ENCODE measurements at places on chromosomes 16 and 17. TPM values are rescaled to one million over a fixed set of nuclear protein-coding genes. Genes with fewer than 3 reads are reported as not detected.

GRCh38 chr17:64992325-64992802, 64.2 kb downstream of the GNA13 start:
- no peak for DNase-seq

DNA sequence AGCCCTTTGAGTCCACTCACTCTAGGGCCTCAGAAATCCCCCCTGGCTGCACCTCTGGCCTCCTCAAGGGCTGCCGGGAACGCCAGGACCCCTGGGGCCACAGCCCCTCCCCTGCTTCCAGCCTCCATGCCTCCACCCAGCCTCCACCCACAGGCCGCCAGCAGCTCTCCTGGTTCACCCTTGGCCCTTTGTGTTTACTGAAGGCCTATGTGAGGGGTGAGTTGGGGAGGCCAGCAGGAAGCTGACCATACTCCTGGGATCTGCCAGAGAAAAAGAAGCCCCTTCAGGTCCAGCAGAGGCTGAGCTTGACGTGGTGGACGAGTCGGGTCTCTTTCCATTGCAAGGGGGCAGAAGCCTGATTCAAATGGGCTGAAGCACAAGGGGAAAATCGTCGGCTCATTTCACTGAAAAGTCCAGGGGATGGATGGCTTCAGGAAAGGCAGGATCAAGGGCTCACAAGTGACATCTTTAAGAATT, 18.3 kb upstream of the ATP2A3 start:
- DNase-seq, result no peak

PDK2 gene
- 14.1 TPM for total RNA-seq

TMEM235 gene
- total RNA-seq, result not detected

- DNase-seq, result no peak
Measured at GRCh38 chr17:83196973-83197880, 117.8 kb downstream of the METRNL start.

GRCh38 chr17:4987767-4988567, 492 bp upstream of the CAMTA2 start:
- DNase-seq, result peak; percentile 40

TBC1D3C gene
- total RNA-seq, result not detected

DNA sequence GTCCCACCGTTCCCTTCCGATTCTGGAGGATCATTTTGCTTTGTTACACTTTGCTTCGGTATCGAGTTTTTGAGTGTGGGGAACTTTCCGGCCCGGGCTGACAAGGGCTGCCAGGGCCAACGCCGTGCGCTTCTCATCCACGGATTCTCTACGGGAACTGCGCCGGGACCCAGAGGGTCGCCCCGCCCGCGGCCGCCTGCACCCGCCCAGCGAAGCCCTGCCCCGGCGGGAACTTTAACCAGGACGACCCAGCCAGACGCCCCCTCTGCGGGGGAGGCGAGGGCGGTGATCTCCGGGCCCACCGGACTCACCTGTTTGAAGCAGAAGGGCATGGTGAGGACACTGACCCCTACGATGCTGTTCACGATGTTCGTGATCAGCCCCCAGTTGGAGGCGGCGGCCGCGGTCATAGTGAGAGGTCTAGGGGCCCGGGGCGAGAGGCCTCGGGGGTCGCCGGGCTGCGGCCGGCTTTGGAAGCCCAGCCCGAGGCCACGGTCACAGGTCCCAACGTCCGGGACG, 536 bp downstream of the SLC38A10 start:
- DNase-seq, result peak; percentile 46

GRCh38 chr17:74432766-74433391, 991 bp downstream of the GPRC5C start:
- DNase-seq, result no peak

DNA sequence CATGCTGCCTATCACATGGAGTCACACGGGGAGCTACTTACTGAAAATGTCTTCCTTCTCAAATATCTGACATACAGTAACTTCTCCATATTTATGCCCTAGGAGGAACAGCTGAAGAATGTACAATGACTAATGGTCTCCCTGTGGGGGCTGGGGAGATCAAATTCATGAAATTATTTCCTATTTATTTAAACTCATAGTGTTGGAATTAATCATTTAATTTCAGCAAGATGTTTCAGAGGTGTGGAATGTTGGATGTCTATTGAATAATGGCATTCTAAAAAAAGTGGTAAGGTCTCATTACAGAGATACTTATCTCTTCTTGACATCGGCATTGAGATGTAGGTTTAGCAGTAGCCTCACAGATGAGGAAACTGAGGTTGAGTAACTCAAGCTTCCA, 214.3 kb upstream of the CDH11 start:
- DNase-seq, result no peak

CFAP97D1 gene
- not detected for total RNA-seq

RHBDF2 gene
- total RNA-seq, result 12.6 TPM

FLYWCH1 gene
- 22.2 TPM for total RNA-seq

GRCh38 chr16:74094514-74094913, 202.1 kb upstream of the PSMD7 start:
- no peak for DNase-seq

GRCh38 chr16:89791278-89791995, 25.0 kb downstream of the FANCA start:
- DNase-seq, result no peak

GRCh38 chr16:50539053-50539695, 9.0 kb upstream of the NKD1 start:
- no peak for DNase-seq

GRCh38 chr17:61484174-61484573, 32.0 kb downstream of the TBX4 start:
- no peak for DNase-seq

GRCh38 chr17:66373079-66373478, 70.7 kb downstream of the PRKCA start:
- DNase-seq, result no peak

DNA sequence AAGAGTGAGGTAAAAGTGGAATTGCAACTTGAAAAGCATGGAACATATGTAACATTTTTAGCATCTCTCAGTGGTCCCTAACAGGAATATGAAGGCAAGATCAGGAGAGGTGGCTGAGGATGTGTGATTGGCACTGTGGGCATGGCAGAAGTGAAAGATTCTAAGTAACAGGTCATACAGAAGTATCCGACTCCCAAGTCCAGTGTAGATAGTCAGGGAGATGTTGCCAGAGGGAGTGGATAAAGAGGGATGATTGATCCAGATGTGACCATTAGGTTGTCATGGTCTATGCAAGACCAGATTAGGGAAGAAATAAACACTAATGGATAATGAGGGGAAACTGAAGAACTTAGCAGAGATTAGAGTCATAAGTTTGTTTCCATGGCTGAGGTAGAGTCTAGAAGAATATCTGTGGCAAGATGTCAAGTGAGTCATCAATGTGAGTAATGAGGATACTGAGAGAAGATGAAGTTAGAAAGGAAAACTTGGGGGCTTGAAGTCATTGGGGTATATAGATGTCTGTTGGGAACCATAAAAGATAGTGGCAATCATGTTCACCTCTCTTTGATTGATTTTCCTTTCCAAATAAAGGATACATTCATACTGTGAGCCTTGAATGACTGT, 23.9 kb upstream of the CAPNS2 start:
- DNase-seq, result no peak

DNA sequence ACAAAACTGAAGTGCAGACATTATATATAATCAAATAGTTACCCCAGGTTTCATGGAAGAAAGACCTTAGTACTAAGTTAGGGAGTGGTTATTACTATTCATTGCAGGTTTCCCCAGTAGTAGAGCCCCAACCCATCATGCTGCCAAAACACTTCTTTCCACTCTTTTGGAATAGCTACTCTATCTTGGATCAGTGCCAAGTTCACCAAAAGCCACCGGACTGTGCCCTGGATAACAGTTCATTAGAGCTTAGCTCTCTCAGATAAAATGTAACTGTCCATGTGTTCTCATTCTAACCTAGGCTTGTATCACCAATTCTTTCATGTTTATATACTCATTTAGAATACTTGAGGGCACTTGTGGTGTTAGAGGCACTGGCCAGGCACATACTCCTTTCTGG, 540.1 kb upstream of the C16orf82 start:
- no peak for DNase-seq

GRCh38 chr17:39450847-39451581, at the start of gene MED1:
Gene MED1, minus strand, starts transcription at chr17:39451263. Its CDS starts 201 bp downstream, at chr17:39451062.
- DNase-seq, result peak; percentile 95

PLEKHG4 gene
- 8.4 TPM for total RNA-seq

GRCh38 chr16:4263504-4264436, 9.1 kb downstream of the TFAP4 start:
- peak; percentile 92 for DNase-seq

DNA sequence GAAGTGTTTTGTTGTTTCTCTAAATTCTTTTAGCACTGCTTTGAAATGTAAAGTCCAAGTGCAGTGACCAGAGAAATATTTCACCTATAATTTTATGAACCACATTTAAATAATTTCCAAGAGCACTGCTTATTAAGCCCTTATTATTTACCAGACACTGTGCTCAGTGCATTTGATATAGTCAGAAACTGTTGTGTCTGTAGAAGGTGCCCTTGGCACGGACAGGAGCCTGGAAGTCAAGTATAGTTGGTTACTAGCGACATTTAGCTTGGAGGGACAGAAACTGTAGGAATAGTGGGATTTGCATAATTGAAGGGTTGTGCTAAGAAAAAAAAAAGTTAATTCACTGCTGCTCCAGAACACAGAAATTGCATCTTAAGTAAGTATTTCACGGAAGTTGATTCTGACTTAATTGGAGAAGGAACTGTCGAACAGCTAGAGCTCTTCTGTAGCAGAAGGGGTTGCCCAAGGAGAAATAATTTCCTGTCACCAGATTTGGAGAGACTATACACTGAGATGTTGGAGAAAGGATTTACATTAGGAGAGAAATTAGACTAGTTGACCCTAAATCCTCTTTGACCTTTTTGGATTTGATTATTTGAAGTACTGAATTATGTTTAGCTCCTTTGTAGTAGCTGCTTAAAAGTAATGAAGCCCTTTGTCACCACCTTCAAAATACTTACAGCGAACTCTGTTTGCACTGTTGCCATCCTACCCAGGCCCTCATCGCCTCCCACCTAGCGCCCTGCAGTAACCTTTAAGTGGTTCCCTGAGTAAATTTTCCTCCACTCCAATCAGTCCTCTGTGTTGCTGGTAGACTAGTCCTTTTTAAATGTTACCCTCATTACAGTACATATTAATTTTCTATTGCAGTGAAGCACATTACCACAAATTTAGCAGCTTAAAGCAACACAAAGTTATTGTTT, 25.6 kb downstream of the COX10 start:
- no peak for DNase-seq

DNA sequence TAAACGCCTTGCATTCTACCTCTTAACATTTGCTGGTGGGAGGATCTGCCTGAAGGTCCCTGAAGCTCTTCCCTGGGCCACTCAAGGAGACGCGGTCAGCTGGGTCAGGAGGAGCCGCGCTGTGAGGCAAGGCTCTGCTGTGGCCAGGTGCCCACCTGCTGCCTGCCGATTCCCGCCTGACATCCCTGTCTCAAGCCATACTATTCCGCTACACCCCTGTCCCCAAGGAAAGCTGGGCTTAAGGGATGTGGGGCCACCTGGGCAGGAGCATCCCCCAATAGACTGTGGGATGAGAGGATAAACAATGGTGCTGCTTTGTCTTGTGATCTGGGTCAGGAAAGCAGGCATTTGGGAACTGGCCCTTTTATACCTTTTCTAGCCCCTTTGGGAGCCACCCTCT, 5.1 kb downstream of the TPPP3 start:
- DNase-seq, result no peak

DNA sequence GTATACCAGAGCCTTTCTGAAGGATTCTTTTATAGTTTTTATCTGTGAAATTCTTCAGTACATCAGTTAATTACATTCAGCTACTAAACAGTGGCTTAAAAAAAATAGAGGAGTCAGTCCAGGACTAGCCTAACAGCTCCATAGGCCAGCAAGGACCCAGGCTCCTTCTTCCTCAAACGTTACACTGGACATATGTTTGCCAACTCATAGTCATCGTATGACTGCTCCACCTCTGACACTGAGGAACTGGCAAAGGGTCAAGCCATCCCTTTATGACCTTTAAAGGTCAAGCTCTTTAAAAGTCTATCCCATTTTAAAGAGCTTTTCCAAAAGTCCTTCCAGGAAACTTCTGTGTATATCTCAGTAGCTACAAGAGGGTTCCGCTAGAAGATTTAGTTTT, 36.6 kb downstream of the PHLPP2 start:
- no peak for DNase-seq

FSCN2 gene
- not detected for total RNA-seq

RNF43 gene
- total RNA-seq, result 1.5 TPM

DNA sequence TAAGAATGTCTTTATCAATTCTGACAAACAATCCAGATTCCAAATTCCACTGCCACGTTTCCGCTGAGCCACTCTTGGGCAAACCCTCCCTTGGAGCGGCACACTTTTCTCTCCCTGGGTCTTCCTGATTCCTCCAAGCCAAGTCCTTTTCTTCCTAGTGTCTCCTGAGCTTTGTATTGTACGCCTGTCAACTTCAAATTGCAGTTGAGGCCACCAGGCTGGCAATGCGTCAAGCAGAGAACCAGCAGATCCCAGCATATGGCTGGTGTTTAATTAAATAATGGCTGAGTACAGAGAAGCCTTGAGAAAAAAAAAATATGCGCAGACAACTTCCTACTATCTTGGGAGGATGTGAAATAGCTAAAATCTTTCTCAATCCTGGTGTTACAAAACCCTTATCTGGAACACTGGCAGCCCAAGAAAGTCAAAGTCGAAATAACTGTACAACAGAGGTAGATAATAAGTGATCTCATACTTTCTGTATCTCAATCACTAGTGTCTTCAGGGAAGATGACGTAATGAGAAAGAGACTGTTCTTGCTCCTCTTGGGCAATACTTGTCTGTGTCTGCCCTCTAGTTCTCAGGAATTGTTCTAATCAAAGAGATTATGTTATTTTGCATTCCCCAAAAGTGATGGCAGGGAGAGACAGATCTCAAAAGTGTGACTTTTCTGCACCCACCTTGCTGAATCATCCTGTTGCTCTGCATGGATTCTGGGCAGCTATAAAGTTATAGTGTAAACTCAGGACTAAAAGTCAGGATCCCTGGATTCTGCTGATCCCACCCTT, 15.0 kb downstream of the SMIM36 start:
- no peak for DNase-seq

ZNF747 gene
- 4.9 TPM for total RNA-seq

- DNase-seq, result no peak
Measured at GRCh38 chr17:10112962-10113361, 85.4 kb downstream of the GAS7 start.

DNA sequence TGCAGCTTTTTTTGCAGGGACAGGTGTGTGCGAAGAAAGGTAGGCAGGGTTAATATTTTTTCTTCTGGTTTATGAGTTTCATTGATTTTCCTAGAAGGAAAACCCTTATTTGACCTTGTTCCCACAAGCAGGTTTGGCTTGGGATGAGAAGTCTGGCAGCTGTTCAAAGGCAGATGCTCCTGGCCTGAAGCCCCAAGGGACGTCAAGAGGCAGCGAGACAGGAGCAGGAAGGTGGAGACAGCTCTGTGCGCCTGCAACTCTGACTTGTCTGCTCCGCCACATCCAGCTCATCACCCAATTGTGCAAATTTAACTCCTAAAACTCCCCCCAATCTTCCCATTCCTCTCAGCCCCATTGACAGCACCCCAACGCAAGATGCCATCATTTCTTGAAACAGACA, 136.8 kb upstream of the XYLT1 start:
- DNase-seq, result no peak

GRCh38 chr16:50155925-50156324, 2.8 kb downstream of the TENT4B start:
- DNase-seq, result no peak
